Uterus (tissue), 4 donors: ENCODE measurements at places on chromosomes 2 and 18. TPM values are rescaled to one million over a fixed set of nuclear protein-coding genes. Genes with fewer than 3 reads are reported as not detected.

IL36B gene
- total RNA-seq: not detected

TTC27 gene
- 12.6 TPM for total RNA-seq

OTOS gene
- not detected for total RNA-seq

GRCh38 chr2:190572246-190572645, 37.7 kb upstream of the NEMP2 start:
- no peak for DNase-seq

- no peak for DNase-seq
These were observed 56.0 kb downstream of the AGAP1 start for GRCh38 chr2:235549735-235550377.

DNA sequence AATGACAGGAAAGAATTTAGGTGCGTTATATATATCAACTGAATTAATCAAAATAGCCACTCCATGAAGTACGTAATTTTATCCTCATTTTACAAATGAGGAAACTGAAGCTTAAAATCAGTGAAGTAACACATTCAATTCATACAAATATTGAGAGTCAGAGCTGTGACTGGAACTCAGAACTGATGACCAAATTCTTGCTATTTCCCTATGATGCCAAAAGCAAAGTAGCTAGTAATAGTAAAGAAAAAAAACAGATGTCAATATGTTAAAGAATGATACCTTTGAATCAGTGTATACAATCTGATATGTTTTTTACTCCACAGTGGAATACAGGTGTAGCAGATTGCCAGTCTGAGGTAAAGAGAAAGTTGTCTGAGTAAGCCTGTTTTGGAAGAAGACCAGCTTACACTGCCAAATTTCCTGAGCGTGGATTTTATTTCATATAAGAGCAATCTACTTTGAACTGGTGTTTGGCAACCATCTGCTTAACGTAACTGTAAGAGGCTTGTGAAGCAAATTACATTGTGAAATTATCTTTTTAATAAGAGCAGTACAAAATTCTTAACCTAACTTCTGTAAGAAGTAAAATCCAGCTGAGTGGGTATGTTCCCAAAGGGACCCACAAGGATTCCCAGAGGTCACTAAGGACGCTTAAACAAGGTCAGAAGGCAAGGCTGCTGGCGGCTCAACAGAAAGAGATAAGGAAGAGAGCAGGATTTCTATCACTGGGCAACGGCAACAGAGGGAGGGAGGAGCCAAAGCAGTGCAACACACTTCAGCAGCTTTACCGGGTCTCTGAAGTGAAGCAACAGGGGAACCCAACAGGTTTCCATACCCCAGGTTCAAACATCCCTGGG, 85.6 kb downstream of the IKZF2 start:
- DNase-seq: no peak

DNA sequence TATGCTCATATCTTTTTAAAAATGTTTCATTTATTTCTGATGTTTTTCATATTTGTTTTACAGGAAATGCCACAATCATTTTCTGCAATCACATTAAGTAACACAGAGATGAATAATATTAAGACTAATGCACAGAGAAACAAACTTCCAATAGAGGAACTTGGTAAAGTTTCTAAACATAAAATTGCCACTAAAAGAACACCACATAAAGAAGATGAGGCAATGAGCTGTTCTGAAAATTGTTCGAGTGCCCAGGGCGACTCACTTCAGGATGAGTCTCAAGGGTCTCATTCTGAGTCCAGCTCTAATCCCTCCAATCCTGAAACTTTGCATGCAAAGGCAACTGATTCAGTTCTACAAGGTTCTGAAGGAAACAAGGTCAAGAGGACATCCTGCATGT, 70.4 kb downstream of the APLF start:
- no peak for DNase-seq

DNA sequence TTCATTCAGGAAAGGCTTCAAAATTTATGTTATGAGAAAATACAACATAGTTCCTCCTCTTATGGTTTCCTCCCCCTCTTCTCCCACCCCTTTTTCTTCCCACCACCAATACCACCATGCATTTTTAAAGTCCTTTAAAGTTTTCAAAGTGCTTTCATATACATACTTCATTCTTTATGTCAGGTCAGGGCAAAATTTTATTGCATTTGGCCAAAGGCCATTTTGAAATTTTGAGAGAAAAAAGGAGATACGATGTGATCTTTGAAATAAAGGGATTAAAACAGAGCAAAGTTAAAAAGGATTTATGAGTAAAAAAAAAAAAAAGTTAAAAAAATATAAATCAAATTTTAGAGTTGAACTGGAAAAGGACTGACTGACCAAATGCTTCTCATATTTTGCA, 792.5 kb upstream of the FANCL start:
- no peak for DNase-seq

DNA sequence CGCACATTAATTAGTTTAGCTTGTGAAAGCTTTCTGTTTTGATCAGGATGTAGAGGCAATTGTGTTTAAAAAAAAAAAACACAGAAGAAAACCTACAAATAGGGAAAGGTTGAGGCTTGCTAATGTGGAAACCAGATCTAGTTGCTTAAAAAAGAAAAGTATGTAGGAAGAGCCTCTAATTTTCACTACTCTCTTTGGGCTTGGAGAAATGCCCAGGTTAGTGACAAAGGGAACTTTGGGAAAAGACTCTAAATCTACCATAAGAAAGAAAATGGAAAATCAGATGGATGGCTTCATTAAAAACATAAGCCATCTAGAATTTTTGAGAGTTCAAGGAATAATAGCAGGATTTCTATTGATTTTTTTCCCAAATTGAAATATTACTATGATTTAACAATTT, 47.3 kb upstream of the SLC38A11 start:
- no peak for DNase-seq

GRCh38 chr2:109378682-109379081, 235.1 kb downstream of the SEPTIN10 start:
- DNase-seq: peak; percentile 3

GRCh38 chr2:168455645-168456520, at the start of gene CERS6:
TSS of gene CERS6 (plus strand) at chr2:168456272. CDS start at chr2:168456449, 177 bp downstream.
- peak; percentile 96 for DNase-seq

GRCh38 chr2:139628931-139629330, 848.7 kb upstream of the NXPH2 start:
- DNase-seq: no peak

DNA sequence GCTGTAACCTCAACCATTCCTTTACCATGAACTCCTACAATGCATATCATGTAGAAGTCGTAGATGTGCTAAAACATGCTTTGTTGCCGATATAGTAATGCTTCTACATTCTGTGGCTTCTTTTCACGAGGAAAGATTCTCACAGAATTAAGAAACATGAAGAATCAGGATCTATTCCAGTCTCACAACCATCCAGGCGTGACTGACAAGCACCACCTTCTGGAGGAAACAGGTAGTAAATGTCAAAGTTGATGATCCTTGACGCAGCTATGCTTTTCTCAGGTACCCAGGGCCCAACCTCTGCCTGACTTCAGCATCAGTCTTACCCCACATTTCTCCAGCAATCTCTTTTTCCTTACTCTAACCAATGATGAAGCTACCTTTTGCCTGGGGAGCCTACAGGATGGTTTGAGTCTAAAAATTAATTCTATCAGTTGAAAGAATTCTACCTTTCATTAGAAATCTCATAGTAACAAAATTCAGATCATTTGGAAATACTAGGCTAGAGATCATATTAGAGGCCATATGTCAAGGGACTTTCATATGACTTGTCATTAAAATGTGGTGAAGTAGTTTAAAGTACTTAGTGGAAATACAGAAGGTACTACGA, 123.3 kb upstream of the RND3 start:
- DNase-seq: no peak

GRCh38 chr18:13258921-13259320, 40.4 kb downstream of the LDLRAD4 start:
- DNase-seq: no peak

GRCh38 chr18:60372596-60372995, at the start of gene MC4R:
TSS of gene MC4R (minus strand) at chr18:60372775. CDS start at chr18:60372349, 426 bp downstream.
- no peak for DNase-seq

DNA sequence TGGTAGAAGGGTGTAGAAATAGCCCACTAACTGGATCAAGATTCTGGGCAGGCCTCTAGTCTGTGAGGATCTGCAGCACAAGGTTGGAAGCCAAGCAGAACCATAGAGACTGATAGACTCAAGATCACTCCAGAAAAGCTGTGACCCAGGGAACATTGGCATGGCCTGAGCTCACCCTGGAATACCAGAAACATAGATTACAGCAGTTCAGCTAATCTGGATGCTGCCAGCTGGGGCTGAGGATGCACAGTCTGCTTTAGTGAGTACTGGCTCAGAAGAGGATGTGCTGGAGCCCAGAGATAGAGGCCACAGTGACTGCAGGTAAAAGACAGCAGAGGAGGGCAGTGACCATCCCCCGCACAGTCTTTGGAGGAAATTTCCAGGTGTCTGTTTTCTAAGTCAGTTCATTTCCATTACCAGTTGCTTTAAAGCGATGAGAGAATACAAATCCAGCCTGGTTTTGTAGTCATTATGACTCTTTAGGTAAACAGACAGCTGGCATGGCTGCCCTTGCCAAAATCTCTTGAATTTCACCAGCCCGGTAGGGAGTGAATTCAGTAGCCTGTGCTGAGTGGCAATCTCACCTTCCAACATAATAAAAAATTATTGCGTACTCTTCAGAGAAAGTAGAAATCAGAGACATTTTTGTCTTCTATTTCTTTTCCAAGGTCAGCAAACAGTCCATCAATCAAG, 119.2 kb downstream of the ANTXR1 start:
- DNase-seq: no peak

DNA sequence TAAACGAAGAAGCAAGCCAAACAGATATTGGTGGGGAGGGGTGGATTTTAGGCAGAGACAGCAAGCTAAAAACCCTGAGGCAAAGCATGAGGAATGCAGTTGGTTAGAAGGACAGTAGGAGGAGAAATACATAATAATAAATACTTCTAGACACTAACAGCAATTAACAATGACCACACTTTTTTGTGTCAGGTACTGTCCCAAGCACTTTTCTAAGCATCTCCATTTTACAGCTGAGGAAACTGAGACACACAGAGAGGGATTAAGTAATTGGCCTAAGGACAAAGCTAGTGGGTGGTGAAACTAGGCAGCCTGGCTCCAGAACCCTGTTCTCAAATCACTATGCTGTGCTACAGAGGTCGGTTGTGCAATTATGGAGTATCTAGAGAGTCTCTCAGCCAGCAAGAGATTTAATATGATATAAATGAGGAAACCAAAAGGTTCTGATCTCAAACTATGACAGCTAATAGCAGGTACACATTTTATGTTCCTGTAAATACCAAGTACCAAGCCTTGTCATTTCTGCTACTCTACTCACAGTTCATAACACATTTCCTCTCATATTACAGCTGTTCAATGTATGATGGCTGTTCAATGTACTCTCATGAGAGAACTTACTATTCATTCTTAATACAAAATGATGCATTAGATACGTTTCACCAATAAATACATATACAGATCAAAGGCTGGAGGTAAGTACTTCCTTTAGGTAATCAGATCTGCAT, 5.3 kb downstream of the MAP4K3 start:
- no peak for DNase-seq

DNA sequence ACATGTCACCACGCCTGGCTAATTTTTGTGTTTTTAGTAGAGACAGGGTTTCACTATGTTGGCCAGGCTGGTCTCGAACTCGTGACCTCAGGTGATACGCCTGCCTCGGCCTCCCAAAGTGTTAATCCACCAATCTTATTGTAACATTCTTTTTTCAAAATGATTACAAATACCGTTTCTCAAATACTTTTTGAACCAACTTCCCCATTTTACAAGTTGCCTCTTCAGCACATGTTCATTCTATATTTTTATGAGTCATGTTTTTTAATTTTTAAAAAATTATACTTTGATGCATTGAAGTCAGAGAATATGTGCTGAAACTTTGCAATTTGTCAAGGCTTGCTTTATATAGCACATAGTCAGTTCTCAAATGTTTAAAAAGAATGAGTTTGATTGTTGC, 58.2 kb downstream of the QPCT start:
- no peak for DNase-seq

GKN2 gene
- total RNA-seq: not detected

SERPINB5 gene
- total RNA-seq: not detected

GRCh38 chr2:64379186-64379585, 74.8 kb upstream of the LGALSL start:
- no peak for DNase-seq

- DNase-seq: peak; percentile 29
These were observed 260.3 kb downstream of the AFF3 start for GRCh38 chr2:99881901-99882591.

- no peak for DNase-seq
These were observed 3.0 kb downstream of the DPP4 start for GRCh38 chr2:162071001-162071400.

DNA sequence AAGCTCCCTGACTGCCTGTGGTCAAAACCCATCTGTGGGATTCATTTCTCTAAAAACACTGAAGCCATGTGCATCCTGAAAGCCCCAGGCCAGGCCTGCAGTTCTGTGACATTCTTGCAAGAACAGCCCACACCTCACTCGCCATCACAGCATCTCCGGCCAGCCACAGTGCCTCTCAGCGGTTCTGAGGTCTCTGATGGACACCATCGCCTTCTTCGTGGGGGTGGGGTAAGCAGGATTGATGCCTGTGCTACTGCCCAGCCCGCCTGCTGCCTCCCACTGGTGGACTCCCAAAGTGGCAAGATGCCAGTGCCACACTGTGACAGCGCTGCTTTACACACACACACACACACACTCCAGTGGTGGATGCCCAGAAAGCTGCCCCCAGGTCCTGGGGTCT, 5.2 kb upstream of the PRLH start:
- no peak for DNase-seq

DNA sequence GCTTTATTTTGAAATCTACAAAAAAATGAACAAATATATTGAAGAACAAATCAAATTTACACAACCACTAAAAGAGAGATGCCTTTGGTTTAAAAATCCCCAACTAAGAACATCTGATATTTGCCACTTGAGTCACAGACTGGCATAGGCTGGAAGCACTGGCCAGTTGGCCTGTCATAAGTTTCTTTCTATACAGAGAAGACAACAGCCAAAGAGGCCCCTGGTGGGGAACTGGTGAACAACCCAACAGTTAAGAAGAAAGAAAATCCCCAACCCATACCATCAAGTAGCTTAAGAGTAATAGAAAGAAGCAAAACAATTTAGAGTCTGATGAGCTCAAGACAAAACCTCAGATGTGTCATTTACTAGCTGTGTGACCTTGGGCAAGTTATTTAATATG, 45.5 kb downstream of the OSR1 start:
- no peak for DNase-seq

- DNase-seq: no peak
These were observed 149.2 kb downstream of the TWIST2 start for GRCh38 chr2:238997137-238997390.
